ENCODE measurements at places on chromosomes 5 and 9.

- DNase-seq = no peak
These were observed 76.8 kb downstream of the CFAP77 start for GRCh38 chr9:132486706-132487350.

GRCh38 chr5:16888694-16889124 is 47.4 kb downstream of the MYO10 start:
- no peak for DNase-seq

GRCh38 chr9:134307674-134308638 is 18.3 kb upstream of the RXRA start:
- no peak for DNase-seq

GRCh38 chr5:81854485-81854884 is 103.6 kb upstream of the SSBP2 start:
- no peak for DNase-seq

DNA sequence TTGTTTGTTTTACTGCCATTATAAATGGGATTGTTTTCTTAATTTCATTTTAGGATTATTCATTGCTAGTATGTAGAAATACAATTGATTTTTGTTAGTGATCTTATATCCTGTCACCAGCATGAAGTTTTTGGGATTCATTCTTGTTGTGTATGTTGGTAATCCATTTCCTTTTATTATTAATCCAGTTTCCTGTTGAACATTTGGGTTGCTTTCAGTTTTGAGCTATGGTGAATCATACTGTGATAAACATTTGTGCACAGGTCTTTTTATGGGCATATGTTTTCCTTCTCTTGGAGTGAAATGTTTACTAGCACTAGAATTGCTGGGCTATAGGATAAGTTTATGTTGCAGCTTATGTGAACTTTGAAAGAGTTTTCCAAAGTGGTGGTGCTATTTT is 69.6 kb downstream of the MAN2A1 start:
- no peak for DNase-seq

GRCh38 chr5:170360709-170361108 is 28.5 kb downstream of the KCNMB1 start:
- DNase-seq = no peak

DNA sequence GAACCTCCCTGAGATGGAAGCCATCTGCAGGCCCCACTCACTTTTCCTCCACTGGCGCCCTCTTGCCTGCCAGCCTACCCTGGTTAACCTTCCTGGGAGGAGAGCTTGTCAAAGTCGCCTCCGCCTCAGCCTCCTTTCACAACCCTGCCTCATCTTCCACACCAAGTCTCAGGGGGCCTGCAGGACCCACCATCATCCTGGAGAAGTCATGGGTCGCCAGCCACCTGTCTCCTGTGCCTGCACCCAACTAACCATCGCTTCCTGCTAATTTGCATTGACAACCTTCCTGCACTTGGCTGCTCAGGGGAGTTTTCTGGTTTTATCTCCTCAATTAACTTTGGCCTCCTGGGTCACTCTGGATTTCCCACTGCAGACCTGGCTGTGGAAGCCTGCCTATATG is 52.8 kb upstream of the GRHPR start:
- no peak for DNase-seq

DNA sequence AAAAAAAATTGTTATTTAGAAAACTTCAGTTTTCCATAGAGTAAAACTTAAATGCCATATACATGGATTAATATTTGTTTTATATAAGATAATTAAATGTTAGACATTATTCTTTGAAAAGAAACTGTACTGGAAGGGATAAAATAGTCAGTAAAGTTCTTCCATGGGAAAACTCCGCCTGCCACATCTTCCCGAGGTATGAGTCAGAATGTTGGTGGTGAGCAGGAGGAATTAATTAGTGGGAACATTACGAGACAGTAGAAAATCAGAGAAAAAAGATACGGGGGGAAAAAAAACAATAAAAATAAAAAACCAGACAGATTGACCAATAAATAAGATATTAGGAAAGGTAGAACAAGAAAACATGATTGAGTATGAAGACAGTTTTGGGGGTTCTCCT is 930.3 kb upstream of the C9orf72 start:
- DNase-seq = no peak

DNA sequence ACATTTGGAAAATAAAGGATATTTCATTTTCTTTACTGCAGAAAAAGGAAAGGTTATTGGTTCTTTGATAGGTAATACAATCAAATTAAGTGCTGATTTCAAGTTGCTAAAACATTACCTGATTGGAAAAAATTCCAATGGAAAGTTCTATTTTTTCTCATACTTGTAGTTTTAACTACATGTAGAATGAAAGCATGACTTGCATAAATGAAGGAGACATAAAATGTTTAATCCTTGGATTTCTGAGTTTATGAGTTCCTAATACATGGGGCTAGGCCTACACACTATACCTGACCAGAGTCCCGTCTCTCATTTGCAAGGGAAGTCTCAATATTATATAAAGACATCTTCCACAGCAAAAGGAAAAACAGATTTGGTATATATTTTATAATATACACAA is 5.2 kb upstream of the MEIKIN start:
- DNase-seq = no peak

GRCh38 chr5:82641331-82642003 is 363.3 kb upstream of the RPS23 start:
- no peak for DNase-seq

DNA sequence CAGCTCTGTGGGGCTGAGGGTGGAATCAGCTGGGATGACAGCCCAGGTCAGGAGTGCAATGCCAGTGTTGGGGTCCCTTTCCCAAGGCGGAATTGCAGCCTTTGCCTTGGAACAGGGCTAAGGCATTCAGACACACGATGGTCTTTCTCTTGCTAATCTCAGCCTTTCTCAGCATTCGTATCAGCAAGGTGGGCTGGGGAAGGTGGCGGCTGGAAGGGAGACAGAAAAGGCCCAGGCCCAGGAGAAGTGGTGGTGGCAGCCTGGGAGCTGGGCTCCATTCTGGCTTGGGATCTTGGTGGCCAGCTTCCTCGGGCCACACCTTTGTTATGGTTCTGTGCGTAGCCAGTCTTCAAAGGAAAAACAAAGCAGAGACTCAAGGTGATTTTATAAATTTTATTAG is 1.1 kb upstream of the ARHGEF28 start:
- no peak for DNase-seq

- no peak for DNase-seq
These were observed 92.7 kb upstream of the RUFY1 start for GRCh38 chr5:179457612-179458011.

DNA sequence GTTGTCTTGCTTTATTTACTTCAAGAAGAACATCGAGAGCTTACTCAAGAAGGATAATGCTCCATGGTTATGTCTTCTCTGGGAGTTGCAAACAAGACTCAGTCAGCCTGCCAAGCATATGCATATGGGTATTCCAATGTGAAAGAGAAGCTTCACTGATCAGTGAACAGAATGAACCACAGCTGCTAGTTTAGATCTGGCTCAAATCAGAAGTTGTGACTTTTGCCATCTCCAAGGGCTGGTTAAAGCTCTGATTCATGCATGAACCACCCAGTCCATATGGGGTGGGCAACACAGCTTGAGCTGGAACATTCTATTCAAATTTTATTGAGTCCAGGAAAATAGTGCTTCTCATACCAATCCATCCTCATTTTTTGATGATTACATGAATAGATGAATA is 50.0 kb downstream of the ATPSCKMT start:
- no peak for DNase-seq

GRCh38 chr9:120891884-120892747 is 15.1 kb upstream of the PHF19 start:
- no peak for DNase-seq

DNA sequence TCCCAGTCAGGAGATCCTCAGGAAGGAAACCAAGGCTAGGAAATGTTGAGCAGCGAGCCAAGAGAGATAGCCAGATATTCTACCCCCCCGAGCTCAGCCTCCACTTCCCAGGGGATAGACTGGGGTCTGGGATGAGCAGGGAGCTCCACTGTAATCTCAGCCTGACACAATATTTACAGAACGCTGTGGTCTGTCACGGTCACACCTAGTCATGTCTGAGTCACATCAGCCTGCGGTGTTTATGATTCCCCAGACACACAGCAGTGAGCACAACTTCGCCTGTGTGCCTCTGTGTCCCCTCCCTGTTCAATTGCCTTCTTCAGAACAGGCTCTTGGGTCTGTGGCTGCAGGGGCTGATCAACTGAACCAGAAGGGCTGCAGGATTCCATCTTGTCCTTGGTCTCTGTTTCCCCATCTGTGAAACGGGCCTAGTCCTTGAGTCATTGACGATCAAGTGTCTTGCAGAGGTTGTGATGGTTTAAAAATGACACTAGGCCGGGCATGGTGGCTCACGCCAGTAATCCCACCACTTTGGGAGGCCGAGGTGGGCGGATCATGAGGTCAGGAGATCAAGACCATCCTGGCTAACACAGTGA is 8.6 kb upstream of the PRRX2 start:
- no peak for DNase-seq

- no peak for DNase-seq
These were observed 29.3 kb downstream of the TLR4 start for GRCh38 chr9:117733465-117733864.

GRCh38 chr5:55471468-55471867 is 63.3 kb downstream of the PLPP1 start:
- no peak for DNase-seq

GRCh38 chr5:66438087-66438486 is 158.1 kb upstream of the MAST4 start:
- no peak for DNase-seq

GRCh38 chr5:14928661-14929060 is 57.1 kb upstream of the ANKH start:
- no peak for DNase-seq

DNA sequence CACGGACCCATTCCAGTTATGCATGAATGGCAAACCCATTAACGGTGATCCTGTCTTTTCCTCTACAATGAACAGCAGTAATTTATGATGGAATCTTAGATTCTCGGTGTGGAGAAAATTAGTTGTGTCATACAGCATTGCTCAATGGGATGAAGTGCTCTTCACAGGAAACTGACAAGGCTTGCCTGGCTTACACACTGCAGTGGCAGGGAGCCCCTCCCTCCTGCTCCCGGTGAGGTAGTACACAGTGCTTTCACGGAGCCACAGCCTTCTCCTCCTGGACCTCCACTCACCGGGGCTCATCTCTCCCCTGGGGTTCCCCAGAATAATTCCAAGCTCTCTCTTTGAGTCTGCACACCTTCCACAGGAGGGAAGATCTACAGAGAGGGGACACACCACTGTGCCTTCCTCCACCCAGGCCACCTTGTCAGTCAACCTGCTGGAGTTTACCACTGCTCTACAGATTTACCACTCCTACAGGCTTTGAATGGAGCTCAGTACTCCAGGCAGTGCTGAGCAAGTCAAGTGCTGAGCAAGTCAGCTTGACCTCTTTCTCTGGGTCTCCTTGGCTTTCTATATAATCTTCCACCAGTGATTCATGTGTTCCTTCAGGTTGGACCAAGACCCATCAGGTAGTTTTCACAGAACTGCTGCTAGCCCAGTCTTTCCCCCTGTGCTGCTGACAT is 59.1 kb upstream of the TBC1D2 start:
- no peak for DNase-seq

- no peak for DNase-seq
These were observed 19.7 kb downstream of the CARTPT start for GRCh38 chr5:71738662-71739361.

DNA sequence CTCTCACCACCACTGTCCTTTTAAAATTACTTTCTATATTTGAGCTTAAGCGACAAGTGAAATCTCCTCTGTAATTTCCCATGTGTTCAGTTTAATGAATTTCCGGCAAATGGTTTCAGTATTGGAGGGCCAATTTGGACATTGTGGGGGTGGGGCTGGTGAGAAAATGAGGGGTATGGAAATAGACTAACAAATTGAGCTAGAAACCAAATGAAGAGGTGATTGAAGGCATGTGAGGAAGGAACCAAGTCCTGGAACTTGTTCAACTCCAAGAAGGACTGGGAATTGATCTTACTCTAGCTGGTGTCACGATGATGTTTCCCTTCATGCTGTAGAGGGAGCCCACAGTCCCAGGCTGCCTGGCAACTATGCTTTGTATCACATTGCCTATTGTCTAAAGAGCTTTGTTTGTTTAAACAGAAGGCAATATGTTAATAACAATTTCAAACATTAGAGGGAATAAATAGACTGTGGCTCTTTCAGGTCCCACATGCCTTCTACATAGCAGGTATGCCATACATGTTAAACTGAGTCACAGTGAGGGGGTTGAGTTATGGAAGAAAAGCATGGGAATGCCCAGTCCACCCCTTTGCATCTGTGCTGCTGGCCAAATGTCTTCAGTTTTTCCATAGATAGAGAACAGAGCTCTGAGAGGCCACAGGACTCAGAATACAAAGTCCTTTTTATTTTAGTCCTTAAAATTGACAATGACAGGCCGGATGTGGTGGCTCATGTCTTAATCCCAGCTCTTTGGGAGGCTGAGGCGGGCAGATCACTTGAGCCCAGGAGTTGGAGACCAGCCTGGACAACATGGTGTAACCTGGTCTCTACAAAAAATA is 25.0 kb upstream of the MATR3 start:
- no peak for DNase-seq

GRCh38 chr5:85205430-85205829 is 820.8 kb upstream of the EDIL3 start:
- DNase-seq = no peak

DNA sequence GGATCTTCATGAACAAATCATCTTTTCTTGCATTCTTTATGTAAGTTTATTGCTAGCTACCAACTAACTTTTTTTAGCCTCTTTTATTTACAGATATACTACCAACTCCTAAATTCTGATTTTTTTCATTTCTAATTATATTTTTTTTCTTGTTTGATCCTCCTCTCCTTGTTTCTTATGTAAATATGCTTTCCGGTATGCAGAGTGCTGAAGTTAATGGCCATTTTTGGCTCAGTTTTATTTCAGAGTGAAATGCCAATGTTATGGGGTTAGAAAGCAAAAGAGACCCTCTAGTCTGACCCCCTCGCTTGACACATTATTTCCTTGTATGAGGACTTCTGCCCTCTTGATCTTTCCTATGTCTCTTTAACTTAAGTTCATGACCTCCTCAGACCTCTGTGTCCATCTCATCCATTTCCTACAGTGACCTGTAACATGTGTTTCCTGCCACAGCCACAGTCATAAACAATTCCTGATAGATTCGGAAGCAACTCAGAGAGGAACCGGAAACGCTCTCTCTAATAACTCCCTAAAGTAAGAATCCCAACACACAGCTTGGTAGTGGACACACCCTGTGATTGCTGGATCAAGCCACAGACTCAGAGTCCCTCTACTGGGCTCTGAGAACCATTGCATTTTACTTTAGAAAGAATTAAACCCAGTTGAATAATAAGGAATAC is 42.9 kb upstream of the AFAP1L1 start:
- no peak for DNase-seq

DNA sequence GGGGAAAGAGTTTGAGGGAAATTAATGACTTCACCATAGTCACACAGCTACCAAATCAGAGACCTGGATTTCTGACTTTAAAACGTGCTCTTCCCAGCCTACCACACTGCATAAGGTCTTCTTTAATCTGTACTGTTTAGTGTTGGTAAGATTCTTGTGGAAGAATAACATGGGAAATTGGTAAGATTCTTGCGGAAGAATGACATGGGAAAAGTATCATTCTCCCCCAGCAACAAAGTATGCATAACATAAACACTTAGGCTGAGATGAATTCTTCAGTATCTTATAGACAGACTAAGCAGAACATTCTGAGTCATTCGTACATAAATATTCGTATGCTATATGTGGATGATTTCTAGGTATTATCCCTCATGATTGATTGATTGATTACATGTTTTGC is 170.4 kb downstream of the FOCAD start:
- DNase-seq = no peak

Data from T follicular helper cell (primary cell).